ENCODE measurements at places on chromosomes 1 and 21. TPM values are rescaled to one million over a fixed set of nuclear protein-coding genes. Genes with fewer than 3 reads are reported as not detected.

THEM5 gene
- not detected for total RNA-seq

CELA2A gene
- not detected for total RNA-seq

FAM229A gene
- total RNA-seq = 0.12 TPM

AMY1C gene
- not detected for total RNA-seq

LINGO4 gene
- total RNA-seq = not detected

GPR157 gene
- 1.9 TPM for total RNA-seq

HEYL gene
- total RNA-seq = not detected

ARHGEF16 gene
- total RNA-seq = 0.58 TPM

LIN28A gene
- not detected for total RNA-seq

TAS1R2 gene
- not detected for total RNA-seq

S100A9 gene
- 0.74 TPM for total RNA-seq

CCDC17 gene
- total RNA-seq = not detected

CELA3A gene
- not detected for total RNA-seq

FCRL5 gene
- total RNA-seq = not detected

LRRC42 gene
- total RNA-seq = 64.3 TPM

THEMIS2 gene
- total RNA-seq = 0.75 TPM

CACNA1E gene
- not detected for total RNA-seq

CNR2 gene
- not detected for total RNA-seq

OR10R2 gene
- not detected for total RNA-seq

KCNJ15 gene
- total RNA-seq = 0.06 TPM

PIGR gene
- 0.02 TPM for total RNA-seq

EPHB2 gene
- total RNA-seq = 55.5 TPM

RNF19B gene
- 9.7 TPM for total RNA-seq

TSTD1 gene
- total RNA-seq = not detected

CFHR3 gene
- not detected for total RNA-seq

F5 gene
- not detected for total RNA-seq

BARHL2 gene
- total RNA-seq = not detected

GUCA2B gene
- not detected for total RNA-seq

ATAD3C gene
- not detected for total RNA-seq

ZNF648 gene
- total RNA-seq = 0.06 TPM
